ENCODE measurements at places on chromosomes 4 and X. TPM values are rescaled to one million over a fixed set of nuclear protein-coding genes. Genes with fewer than 3 reads are reported as not detected.

DNA sequence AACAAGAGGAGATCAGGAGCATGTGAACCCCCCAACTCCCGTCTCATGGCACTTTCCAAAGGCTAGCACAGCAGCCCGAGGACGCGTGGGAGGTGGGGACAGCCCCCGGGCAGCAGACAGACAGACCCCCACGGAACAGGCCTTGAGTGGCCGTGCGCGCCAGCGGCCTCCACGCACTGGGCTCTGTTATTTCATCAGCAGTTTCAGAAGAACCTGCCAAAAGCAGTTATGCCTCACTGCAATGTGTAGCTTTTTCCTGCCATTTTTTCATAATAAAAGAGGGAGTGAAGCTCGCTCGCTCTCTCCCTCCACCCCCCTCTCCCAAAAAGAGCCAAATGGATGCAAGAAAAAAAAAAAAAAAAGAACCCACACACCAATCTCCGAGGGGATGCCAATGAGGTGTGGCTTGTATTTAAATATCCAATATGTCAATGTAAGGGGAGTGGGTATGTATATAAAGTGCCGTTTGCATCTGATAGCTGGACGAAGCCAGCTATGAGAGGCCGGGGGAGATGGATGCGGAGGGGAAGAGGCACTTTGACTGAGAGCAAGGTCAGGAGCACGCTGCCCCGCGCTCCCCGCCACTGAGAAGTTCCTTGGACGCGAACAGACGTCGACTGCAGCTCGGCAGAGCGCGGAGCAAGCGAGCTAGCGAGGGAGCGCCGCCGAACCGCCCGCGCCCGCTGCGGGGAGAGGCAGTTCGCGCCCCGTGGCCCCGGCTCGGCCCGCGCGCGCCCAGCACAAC, at the start of gene FGF16:
Gene FGF16 (plus strand): TSS at position 482 of the 745 bp plus-strand sequence. CDS start 286 bp downstream, outside the sequence.
- DNase-seq = peak; percentile 34

DNA sequence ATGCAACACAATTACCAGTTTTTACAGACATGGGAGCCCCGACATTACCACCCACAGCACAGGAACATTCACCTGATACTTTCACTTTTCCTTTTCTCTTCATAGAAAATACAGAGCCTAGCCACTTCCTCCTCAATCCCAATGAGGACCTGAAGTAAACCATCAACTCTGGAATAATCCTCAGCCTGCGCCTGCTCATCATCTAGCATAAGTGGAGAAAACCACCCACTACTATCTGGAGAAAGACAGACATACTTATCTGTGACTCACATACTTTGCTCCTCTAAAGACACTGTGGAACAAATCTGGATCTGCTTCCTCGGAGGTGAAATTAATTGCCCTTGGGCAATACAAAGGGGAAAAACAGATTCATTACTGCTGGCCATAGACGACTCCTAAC, 47.8 kb downstream of the ZCCHC13 start:
- no peak for DNase-seq

GRCh38 chr4:114249976-114250375, 270.5 kb upstream of the ARSJ start:
- DNase-seq = no peak

The ZDHHC15 gene
- polyA plus RNA-seq = 3.4 TPM
